ENCODE measurements at places on chromosomes 2 and 18. TPM values are rescaled to one million over a fixed set of nuclear protein-coding genes. Genes with fewer than 3 reads are reported as not detected.

RTTN gene
- polyA plus RNA-seq = 24.2 TPM

L3MBTL4 gene
- 0.16 TPM for polyA plus RNA-seq

CTIF gene
- polyA plus RNA-seq = 50.2 TPM

HAAO gene
- not detected for polyA plus RNA-seq

COPS9 gene
- 295 TPM for polyA plus RNA-seq

KLHL14 gene
- polyA plus RNA-seq = 0.33 TPM

ITM2C gene
- 223 TPM for polyA plus RNA-seq

CABYR gene
- 6.9 TPM for polyA plus RNA-seq

CD8A gene
- polyA plus RNA-seq = 1.5 TPM

REEP1 gene
- polyA plus RNA-seq = 121 TPM

DSG1 gene
- polyA plus RNA-seq = not detected

ACTR3 gene
- polyA plus RNA-seq = 255 TPM

PRSS56 gene
- not detected for polyA plus RNA-seq

CD8B2 gene
- not detected for polyA plus RNA-seq

NGEF gene
- polyA plus RNA-seq = 5.2 TPM

RGPD4 gene
- 0.26 TPM for polyA plus RNA-seq

FLACC1 gene
- polyA plus RNA-seq = 1.3 TPM

RAX gene
- polyA plus RNA-seq = not detected

TBR1 gene
- polyA plus RNA-seq = 4.5 TPM

POTEE gene
- polyA plus RNA-seq = 0.38 TPM

MROH2A gene
- not detected for polyA plus RNA-seq

EDAR gene
- not detected for polyA plus RNA-seq

ARHGAP25 gene
- not detected for polyA plus RNA-seq

RPL37A gene
- polyA plus RNA-seq = 1,655 TPM

DOK6 gene
- 7.4 TPM for polyA plus RNA-seq

EEF1B2 gene
- 551 TPM for polyA plus RNA-seq

FAM110C gene
- 0.10 TPM for polyA plus RNA-seq

IL1F10 gene
- not detected for polyA plus RNA-seq

SRD5A2 gene
- polyA plus RNA-seq = 0.11 TPM

DCDC2C gene
- not detected for polyA plus RNA-seq

BUB1 gene
- polyA plus RNA-seq = 2.4 TPM

IFIH1 gene
- polyA plus RNA-seq = not detected
